ENCODE measurements at places on chromosomes 16 and 17. TPM values are rescaled to one million over a fixed set of nuclear protein-coding genes. Genes with fewer than 3 reads are reported as not detected.

GRCh38 chr17:78687944-78688343 is 94.1 kb downstream of the CYTH1 start:
- H3K4me1 ChIP-seq = no peaks in the 10 kb centered on the region
- no peak overlapping the region for H3K27ac ChIP-seq
- H3K4me3 ChIP-seq = no peak overlapping the region
- DNase-seq = no peak

- no peaks in the 10 kb centered on the region for H3K27me3 ChIP-seq
- H3K27ac ChIP-seq = no peak overlapping the region
- H3K4me3 ChIP-seq = no peak overlapping the region
- H3K36me3 ChIP-seq = no peaks in the 10 kb centered on the region
- H3K4me1 ChIP-seq = peaks cover 2% of the 10 kb centered on the region
These were observed 17.1 kb upstream of the VWA3A start for GRCh38 chr16:22075043-22075757.

GRCh38 chr16:52757746-52758472 is 211.0 kb upstream of the TOX3 start:
- H3K4me3 ChIP-seq = no peak overlapping the region
- no peaks in the 10 kb centered on the region for H3K36me3 ChIP-seq
- H3K4me1 ChIP-seq = no peaks in the 10 kb centered on the region
- no peak for DNase-seq
- H3K27me3 ChIP-seq = no peaks in the 10 kb centered on the region
- H3K27ac ChIP-seq = no peak overlapping the region

- no peak for DNase-seq
- H3K4me1 ChIP-seq = no peaks in the 10 kb centered on the region
- no peak overlapping the region for H3K27ac ChIP-seq
- no peaks in the 10 kb centered on the region for H3K27me3 ChIP-seq
- no peak overlapping the region for H3K4me3 ChIP-seq
- no peaks in the 10 kb centered on the region for H3K36me3 ChIP-seq
These were observed 30.6 kb upstream of the IRX3 start for GRCh38 chr16:54317101-54317611.

DNA sequence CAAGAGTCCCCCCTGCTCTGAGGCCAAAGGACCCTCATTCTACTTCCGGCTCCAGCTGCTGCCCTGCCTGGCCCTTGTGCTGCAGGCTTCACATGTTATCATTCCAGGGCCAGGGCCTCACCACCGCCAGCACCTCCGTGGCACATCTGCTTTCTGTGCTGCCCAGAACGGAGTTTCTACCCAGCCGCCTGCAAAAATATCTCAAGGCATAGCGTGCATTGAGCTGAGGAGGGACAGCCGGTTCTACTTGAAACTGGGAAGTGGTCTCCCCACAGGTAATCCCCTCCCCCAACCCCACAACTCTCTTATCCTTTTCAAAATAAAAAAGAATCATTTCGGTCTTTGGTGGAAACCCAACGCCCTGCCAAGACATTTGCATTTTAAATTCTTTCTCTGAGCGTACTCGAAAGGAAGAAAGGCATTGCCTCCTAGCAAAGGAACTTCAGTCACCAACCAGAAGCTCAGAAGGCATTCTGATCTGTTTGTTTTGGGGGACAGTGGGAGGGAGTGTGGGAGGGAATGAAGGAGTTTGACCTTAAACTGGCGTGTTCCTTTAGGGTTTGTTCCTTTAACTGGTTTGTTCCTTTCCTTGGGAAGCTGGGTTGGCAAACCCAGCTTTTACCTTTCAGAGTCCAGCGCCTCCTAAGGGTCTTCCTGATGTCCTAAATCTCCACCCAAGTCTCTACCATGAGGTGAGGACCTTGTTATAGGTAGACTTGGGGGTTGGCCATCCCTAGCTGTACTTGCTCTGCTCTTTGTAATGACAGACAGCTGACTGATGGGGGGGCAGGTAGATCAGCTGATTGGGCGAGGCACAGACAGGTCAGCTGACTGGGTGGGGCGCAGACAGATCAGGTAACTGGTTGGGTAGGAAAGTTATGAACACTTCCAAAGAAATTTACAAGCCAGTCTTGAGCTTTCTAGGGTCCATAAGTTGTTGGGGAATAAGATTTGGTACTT is 33.4 kb upstream of the PIK3R6 start:
- peak; percentile 65 for DNase-seq
- H3K4me3 ChIP-seq = peak overlapping the region; percentile 42
- no peaks in the 10 kb centered on the region for H3K27me3 ChIP-seq
- H3K36me3 ChIP-seq = peaks cover 72% of the 10 kb centered on the region

GRCh38 chr16:20355114-20355782 is 2.7 kb upstream of the UMOD start:
- no peak for DNase-seq
- peaks cover 2% of the 10 kb centered on the region for H3K27me3 ChIP-seq
- H3K36me3 ChIP-seq = no peaks in the 10 kb centered on the region
- H3K4me1 ChIP-seq = no peaks in the 10 kb centered on the region
- H3K4me3 ChIP-seq = no peak overlapping the region

DNA sequence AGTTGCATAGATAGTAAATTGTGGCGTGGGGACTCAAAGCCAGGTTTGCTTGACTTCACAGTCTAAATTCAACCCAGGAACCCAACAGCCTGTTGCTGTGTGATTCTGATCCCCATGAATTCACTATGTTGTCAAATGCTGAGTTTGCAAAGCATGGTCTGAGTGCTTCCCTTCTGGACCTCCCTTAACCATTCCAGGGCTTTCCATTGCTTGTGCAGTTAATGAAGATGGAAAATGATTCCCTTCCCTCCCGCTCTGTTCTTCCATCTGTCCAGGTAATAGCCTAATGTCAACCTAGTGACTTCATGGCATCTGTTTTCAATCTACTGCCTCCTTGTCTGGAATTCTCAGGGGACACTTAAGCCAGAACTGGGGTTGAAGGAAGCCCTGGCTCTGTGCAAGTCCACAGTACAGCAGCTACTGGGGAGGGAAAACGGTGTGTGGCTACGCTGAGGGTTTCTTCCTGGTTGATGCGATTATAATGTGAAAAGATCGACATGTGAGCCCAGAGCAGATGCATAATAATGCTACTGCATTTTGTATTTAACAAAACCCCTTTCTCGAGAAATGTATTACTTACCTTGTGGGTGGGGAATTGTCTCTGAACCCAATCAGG is 206.7 kb downstream of the CDH13 start:
- H3K27ac ChIP-seq = no peak overlapping the region
- no peak overlapping the region for H3K4me3 ChIP-seq
- peaks cover 4% of the 10 kb centered on the region for H3K27me3 ChIP-seq
- no peaks in the 10 kb centered on the region for H3K36me3 ChIP-seq

- peak within 1 kb of the TSS; percentile 63 for H3K4me3 ChIP-seq
- H3K27ac ChIP-seq = no peak within 1 kb of the TSS
- peak; percentile 69 for DNase-seq
- peaks cover 21% of the 10 kb centered on the region for H3K27me3 ChIP-seq
- H3K4me1 ChIP-seq = peaks cover 13% of the 10 kb centered on the region
- H3K36me3 ChIP-seq = no peaks in the 10 kb centered on the region
These were observed at the start of gene STX1B for GRCh38 chr16:31010585-31011325. Gene STX1B, minus strand, starts transcription at chr16:31010638. Its CDS starts 242 bp downstream, at chr16:31010396.

DNA sequence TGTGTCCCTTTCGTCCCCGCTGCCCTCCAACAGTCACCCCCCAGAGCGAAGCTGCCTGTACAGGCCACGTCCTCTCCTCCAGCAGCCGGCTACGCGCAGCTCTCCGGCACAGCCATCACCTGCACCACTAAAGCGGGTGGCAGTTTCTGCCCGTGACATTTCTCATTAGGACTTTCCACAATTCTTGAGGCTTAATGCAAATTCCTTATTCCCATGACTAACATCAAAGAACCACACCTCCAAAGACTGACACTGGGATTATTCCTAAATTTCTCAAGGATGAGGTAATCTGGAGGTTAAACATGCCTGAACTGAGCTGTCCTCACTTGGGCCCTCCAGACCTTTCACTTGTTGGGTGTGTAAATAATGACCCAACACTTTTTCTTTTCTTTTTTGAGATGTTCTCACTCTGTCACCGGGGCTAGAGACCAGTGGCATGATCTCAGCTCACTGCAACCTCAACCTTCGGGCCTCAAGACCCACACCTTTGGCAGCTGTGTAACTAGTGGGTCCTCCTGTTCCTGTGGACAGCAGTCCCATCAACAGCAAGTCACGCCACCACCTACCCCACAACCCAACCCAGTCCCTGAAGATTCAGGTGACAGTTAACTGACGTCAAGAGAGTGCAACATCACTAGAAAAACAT is 11.7 kb downstream of the ANKRD11 start:
- H3K36me3 ChIP-seq = peaks cover 53% of the 10 kb centered on the region
- H3K27me3 ChIP-seq = no peaks in the 10 kb centered on the region
- peaks cover 88% of the 10 kb centered on the region for H3K4me1 ChIP-seq
- DNase-seq = peak; percentile 37
- H3K4me3 ChIP-seq = peak overlapping the region; percentile 55
- H3K27ac ChIP-seq = peak overlapping the region; percentile 82

GRCh38 chr16:19118938-19119431 is 5.2 kb downstream of the ITPRIPL2 start:
- peaks cover 22% of the 10 kb centered on the region for H3K4me1 ChIP-seq
- H3K36me3 ChIP-seq = peaks cover 2% of the 10 kb centered on the region
- H3K4me3 ChIP-seq = peak overlapping the region; percentile 64
- peaks cover 17% of the 10 kb centered on the region for H3K27me3 ChIP-seq
- DNase-seq = peak; percentile 56
- peak overlapping the region; percentile 84 for H3K27ac ChIP-seq

GRCh38 chr16:53094013-53094630 is 39.3 kb downstream of the CHD9 start:
- peak overlapping the region; percentile 32 for H3K27ac ChIP-seq
- no peaks in the 10 kb centered on the region for H3K27me3 ChIP-seq
- peaks cover 2% of the 10 kb centered on the region for H3K36me3 ChIP-seq

DNA sequence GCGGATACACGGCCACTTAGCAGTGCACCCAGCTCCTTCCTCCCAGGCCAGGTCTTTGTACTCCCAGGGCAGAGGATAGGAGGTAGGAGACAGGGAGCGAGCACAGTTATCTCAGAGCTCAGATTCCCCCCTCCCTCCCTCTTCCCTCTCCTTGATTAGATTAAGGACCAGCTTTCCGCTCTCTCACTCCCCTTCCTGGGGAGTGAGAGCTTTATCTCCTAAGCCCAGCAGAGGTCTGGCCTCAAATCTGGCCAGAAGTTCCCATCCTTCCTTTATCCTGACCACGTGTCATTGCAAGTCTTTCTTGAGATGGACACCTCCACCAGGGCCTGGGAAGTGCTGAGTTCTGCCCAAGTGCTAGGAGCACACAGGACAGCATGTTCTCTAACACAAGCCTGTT is 5.1 kb downstream of the ARL4D start:
- peaks cover 12% of the 10 kb centered on the region for H3K4me1 ChIP-seq
- H3K36me3 ChIP-seq = no peaks in the 10 kb centered on the region
- no peak for DNase-seq
- H3K27me3 ChIP-seq = peaks cover 2% of the 10 kb centered on the region

- no peaks in the 10 kb centered on the region for H3K27me3 ChIP-seq
- H3K4me1 ChIP-seq = peaks cover 46% of the 10 kb centered on the region
- DNase-seq = no peak
- H3K27ac ChIP-seq = peak overlapping the region; percentile 66
- H3K36me3 ChIP-seq = peaks cover 15% of the 10 kb centered on the region
These were observed 5.7 kb upstream of the STAT5A start for GRCh38 chr17:42282478-42283080.

GRCh38 chr17:38743556-38744171 is 4.5 kb downstream of the PCGF2 start:
- H3K4me1 ChIP-seq = peaks cover 15% of the 10 kb centered on the region
- H3K36me3 ChIP-seq = no peaks in the 10 kb centered on the region
- H3K4me3 ChIP-seq = no peak overlapping the region
- no peak for DNase-seq
- no peak overlapping the region for H3K27ac ChIP-seq
- H3K27me3 ChIP-seq = peaks cover 26% of the 10 kb centered on the region

The CCDC200 gene
- total RNA-seq = not detected

The RASL10B gene
- 2.3 TPM for total RNA-seq

The GPR179 gene
- total RNA-seq = 0.07 TPM

The MEOX1 gene
- total RNA-seq = 0.47 TPM

Data from activated CD8-positive, alpha-beta T cell treated with anti-CD3 and anti-CD28 coated beads for 36 hours (primary cell).